ENCODE measurements at places on chromosomes 16 and 17.

DNA sequence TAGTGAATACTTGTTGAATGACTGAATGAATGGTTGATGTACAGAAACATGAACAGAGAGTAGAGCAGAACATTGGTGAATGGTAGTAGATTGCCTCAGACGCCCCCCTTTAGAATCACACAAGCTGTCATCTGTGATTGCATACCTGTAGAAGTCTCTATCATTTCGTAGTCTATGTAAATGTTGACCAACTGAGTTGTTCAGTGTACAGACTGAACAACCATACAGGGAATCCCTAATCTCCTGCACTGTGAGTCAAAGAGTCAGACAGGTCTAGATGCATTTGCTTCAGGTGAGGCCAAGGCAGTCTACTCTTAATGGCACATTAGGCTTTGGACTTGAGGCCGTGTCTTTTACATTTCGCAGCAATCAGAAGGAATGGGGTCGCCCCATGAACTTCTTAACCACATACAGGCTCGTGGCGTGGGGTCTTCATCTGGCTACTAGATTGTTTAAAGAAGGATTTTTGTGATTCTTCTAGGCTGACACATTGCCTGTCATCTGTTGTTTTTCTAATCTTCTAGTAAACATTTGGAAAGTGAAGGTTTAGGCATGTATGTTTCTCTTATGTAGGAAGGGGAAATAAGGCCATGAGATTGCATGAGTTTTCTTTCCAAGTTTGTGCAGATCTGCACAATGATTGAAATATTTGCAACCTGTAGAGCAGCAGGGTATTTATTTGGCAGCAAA is 157.4 kb downstream of the WWOX start:
- no peak for DNase-seq

- DNase-seq = no peak
These were observed 78.3 kb downstream of the IRX3 start for GRCh38 chr16:54208237-54208636.

DNA sequence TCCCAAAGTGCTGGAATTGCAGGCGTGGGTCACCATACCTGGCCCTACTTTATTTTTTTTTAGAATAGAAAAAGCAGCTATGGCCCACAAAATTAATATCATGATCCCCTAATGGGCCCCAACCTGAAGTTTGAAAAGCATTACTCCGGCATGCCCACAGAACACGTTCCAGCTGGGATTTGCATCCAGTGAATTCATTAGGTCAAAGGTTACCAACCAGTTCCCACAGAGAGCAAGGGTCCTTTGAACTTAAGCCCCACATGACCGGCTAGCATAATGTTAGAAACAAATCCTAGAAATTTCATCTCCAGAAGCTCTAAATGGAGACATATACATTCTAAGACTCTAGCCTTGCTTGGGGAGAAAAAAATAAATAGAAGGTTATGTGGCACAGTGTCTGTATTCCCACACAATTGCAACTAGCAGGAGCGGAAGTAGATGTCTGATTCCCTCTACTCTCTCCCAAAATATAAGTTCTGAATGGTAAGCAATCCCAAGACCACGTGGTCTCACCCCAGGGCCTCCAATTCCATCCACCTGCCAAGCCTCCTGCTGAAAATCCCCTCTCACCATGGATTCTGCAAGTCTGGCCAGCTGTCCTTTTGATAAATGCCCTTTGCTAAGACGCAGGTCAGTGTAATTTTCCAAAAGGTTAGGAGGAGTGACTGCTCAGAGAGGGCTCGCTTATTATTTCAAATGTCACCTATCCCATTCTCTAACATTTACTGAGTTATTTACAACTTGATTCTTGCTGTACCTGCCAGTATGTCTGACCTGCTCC is 395.8 kb downstream of the NPIPA8 start:
- DNase-seq = no peak

GRCh38 chr16:68309799-68310198 is 947 bp downstream of the SLC7A6OS start:
- DNase-seq = no peak

DNA sequence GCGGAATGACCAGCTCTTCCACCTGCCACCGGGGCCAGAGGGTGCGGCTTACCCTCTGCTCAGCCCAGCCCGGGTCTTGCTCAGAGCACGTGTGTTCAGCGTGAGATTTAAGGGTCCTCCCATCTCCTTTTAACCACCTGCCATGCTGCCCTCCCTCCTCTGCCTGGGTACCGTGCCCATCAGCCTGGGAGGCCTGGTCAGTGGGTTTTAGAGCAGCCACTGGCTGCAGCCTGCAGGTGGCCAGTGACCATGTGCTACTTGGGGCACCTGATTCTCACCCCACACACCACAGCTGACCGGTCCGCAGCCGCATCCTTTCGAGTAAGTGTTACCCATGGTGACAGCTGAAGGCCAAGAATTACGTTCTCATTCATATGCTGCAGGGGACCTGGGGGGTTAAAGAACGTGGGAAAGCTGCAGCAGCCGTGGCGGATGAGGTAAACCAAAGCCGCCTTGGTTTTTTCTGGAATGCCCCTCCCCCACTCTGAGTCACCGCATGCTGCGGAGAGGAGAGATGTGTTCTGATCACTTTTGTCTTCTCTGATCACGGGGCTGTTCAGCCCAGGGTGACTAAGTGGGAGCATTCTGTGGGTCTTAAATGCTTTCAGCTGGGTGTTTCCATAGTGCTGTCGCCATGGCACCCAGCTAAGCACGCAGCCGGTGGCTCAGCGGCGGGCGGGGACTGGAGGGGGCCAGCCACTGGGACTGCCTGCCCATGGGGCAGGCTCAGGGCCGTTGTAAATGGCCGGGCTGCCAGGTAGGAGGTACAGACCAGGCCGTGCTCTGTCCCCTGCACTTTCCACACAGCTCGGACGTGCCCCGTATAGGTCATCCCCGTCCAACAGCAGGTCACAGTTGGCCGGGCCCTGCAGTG is 59.8 kb downstream of the BAIAP2 start:
- DNase-seq = peak; percentile 75

DNA sequence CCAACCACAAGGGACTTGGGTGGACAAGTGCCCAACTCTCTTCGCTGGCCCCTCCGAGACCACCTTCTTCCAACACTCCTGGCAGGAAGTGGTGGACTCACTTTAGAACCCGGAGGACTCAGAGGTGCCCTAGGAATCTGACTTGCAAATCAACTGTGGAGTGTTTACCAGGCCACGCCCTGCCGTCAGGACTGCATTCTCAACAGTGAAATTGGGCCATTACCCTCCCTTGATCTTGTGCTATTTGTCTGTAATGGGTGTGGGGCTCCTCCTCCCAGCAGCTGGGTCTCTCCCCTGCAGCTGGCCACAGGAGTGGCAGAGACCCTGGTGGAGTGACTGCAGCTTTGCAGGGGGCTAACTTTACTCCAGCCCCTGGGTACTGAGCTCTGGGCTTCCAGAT is 212.2 kb upstream of the RPL38 start:
- no peak for DNase-seq

- DNase-seq = no peak
These were observed 27.0 kb upstream of the NF1 start for GRCh38 chr17:31067691-31068184.

Data from activated T-cell treated with anti-CD3 and anti-CD28 coated beads for 48 hours (primary cell).